M059J (cell line): ENCODE measurements at places on chromosomes 16 and 17.
A peak's percentile ranks its signal among the peaks of the same experiment; 100 is the strongest.

DNA sequence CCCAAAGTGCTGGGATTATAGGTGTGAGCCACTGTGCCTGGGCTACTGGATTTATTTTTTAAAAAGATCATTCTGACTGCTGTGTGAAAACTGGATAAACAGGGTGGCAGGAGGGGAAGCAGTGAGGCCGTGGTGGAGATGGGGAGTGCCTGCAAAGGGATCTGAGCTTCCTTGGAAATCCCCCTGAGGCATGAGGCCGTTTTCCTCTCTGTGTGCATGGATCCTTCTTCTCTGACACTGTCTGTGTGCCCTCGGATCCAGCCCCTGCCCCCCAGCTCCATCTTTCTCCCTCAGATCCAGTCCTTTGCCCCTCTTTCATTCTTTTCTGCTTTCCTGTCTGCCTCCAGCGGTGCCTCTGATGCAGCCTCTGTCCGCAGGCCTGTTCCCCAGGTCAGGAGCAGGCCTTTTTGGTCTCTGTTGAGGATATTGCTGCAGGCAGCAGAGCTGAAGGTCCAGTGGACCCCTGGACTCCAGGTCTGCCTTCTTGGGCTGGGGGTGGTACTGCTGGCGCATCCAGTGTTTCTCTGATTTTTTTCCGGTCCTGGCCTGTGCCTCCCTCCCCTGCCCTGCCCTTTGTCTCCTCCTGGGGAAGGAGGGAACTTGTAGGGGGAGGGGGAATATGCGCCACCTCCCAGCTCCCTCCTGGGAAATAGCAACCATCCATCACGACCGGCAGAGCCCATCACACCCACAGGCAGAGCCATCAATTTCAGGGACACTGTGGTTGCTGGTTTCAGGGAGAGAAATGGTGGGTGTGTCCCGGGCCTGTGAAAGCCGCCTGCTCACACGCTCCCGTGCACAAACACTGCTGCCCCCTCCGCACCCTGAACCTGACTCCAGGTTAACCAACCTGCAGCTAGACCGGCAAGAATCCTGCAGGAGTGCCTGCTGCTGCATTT lies 17.0 kb downstream of the MGAT5B start:
- no peak for DNase-seq

GRCh38 chr17:49390548-49391324 lies 23.9 kb downstream of the PHB1 start:
- DNase-seq: peak; percentile 67

DNA sequence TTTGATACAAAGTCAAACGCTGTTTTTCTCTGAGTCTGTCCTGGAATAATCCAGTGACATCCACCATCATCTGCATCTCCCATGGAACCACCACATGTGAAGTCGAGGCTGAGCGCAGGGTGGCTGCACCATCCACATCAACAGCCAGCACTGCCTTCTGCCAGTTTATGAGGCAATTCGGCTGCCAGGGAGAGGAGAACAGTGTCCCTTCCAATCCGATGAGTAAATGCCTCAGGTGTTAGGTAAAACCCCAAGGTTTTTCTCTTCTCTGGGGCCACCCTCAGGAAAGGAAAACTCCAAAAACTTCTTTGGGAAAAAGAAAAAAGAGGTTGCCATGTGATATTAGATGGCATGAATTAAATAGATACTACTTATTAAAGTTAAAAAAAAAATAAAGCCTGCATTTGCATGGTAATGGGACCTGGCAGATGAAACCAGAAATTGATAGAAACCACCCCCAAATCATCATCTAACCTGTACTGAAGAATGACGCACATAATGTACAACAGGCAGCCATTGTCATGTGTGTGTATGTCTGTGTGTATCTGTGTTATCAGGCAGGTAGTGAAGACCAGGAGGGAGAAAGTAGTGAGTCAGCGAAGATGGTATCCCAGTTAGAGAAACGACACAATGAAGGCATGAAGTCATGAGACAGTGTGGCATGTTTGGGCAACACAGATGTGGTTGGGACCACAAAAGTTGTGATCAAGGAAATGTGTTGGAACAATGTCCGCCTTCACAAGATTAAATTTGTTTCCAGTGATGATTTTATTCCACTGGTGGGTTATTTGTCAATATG lies 478.7 kb downstream of the CDH13 start:
- DNase-seq: no peak

- no peak for DNase-seq
Observed at GRCh38 chr17:27993723-27994310, 48.7 kb upstream of the NLK start.

DNA sequence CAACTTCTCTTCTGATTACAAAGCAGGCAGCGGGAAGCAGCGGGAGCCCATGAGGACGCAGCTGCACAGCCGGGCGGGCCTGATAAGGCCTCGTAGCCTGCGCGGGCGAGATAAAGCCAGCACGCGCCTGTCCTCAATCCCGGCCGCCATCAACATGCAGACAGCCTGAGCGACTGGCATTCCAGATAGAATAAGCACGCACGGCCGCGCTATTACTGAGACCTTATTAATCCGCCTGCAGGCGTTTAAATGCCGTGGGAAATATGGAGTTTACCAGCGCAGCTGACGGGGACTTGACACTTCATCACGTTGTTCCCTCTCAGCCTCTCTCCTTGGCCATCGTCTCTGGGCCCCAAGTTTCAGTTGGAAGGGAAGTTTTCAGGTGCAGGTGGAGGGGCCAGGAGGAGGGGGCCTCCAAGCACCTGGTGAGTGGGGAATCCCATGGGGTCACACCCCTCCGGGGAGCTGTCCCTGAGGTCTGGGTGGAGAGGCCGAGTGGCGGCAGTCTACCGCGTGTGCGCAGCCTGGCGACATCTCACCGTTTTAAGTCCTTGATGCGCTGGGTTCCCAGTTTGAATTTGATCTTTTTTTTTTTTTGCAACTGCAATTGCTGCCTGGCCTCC lies 27.3 kb upstream of the CBFA2T3 start:
- no peak for DNase-seq

- no peak for DNase-seq
Observed at GRCh38 chr16:80298676-80299075, 242.1 kb upstream of the DYNLRB2 start.

DNA sequence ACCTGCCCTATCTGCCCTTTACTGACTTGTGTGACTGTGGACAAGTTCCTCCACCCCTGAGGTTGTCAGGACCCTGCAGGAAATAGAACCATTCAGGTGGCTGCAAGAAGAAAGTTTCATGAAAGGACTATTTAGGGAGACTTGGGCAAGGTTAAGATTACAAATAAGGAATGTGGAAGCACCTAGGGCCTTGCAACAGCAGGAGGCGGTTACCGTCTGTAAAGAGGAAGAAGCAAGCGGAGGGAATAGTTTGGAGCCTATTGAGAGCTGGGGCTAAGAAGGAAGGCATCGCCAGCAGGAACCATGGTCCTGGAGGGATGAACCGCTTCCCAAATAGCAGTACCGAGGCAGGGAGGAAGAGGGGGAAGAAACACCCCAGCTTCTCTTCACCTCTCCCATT lies 132.4 kb downstream of the PRKCB start:
- no peak for DNase-seq

- peak; percentile 30 for DNase-seq
Observed at GRCh38 chr17:76000016-76000754, 470 bp upstream of the CDK3 start.

GRCh38 chr16:69084289-69084688 lies 21.2 kb upstream of the HAS3 start:
- DNase-seq: no peak

- DNase-seq: peak; percentile 12
Observed at GRCh38 chr16:30903596-30903995, 7.2 kb downstream of the CTF1 start.

GRCh38 chr17:39753514-39754160 lies 15.9 kb downstream of the GRB7 start:
- DNase-seq: no peak

GRCh38 chr17:6666077-6666521 lies 14.5 kb downstream of the C17orf100 start:
- DNase-seq: peak; percentile 77

- peak; percentile 91 for DNase-seq
Observed at GRCh38 chr16:48317614-48318315, 67.4 kb downstream of the SIAH1 start.

DNA sequence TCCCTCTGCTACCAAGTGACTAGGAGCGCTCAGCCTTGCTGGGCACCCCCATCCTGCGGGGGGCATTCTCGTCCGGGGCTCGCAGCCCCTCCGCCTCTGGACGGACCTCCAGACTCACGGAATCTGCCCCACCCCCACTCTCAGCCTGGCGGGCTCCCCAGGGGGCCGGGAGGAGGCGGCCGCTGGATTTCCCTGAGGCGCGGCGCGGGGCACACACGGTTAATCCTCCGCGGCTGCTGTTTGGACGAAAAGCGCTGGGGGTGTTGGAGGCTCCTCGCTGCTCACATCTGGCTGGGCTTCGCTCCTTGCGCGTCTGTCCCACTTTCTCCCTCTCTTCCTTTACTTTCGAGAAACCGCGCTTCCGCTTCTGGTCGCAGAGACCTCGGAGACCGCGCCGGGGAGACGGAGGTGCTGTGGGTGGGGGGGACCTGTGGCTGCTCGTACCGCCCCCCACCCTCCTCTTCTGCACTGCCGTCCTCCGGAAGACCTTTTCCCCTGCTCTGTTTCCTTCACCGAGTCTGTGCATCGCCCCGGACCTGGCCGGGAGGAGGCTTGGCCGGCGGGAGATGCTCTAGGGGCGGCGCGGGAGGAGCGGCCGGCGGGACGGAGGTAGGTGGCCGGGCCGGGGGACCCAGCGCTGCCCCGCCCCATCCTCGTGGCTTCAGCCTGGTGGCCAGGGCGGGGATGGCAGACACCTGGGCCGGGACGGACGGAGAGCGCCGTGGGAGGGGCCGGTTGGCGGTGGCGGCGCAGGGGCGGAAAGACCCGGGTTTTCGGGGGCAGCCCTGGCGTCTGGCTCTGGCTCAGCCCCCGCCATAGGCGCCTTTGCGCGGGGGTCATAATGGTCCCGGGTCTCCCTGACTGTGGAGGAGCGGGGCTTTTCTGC lies at the start of gene C1QTNF1:
C1QTNF1 (plus strand) TSS at position 284 of the 886 bp plus-strand sequence. CDS start 19,800 bp downstream, outside the sequence.
- DNase-seq: peak; percentile 38

- no peak for DNase-seq
Observed at GRCh38 chr17:54771409-54771915, 129.2 kb upstream of the TOM1L1 start.

- peak; percentile 85 for DNase-seq
Observed at GRCh38 chr17:65064452-65065019, 8.0 kb upstream of the GNA13 start.

GRCh38 chr17:47993031-47993564 lies 22.2 kb downstream of the CDK5RAP3 start:
- no peak for DNase-seq

- peak; percentile 63 for DNase-seq
Observed at GRCh38 chr17:17303010-17303846, at the start of gene NT5M. Gene NT5M (plus strand): TSS chr17:17303373. CDS start chr17:17303551, 178 bp downstream.

- DNase-seq: peak; percentile 62
Observed at GRCh38 chr17:50507871-50508572, at the start of gene MYCBPAP. Gene MYCBPAP (plus strand): TSS chr17:50508439. CDS start chr17:50508675, 236 bp downstream.

GRCh38 chr17:60168654-60169053 lies 18.9 kb downstream of the CA4 start:
- peak; percentile 56 for DNase-seq

DNA sequence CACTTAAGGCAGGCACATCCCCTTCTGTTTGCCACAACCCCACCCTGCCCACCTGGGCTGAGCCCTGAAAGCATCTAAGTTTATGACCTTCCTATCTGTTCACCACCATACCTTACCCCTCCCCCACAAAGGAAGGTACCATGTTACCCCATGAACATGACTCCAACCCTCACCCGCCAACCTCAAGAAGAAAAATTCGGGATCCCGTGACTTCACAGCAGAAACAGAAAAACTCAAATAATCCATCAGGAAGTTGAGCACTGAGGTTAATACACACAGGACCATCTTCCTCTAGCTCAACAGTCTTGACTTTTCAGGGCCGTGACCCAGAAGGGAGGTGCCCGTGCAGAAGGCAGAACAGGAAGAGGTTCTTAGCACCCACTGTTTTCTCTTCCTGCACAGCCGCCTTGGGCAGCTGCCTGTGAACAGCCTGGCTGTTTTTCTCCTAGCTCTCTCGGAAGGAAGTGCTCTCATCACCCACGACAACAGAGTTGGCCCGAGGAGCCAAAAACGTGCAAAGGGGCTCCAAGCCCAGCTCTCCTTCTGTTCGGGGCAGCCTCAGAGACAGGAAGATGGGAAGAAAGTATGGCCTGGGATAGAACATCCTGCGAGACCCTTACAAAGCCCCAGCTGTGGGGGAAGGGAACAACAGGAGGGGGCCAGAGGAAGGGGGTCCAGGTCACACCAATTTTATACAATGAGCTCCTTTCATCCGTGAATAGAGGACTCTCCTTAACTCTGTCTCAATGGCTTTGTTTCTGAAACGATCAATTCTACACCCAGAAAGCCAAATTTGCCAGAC lies 101.1 kb downstream of the XYLT1 start:
- no peak for DNase-seq

- DNase-seq: no peak
Observed at GRCh38 chr17:27660436-27660835, 29.4 kb downstream of the LGALS9 start.

- no peak for DNase-seq
Observed at GRCh38 chr17:10821770-10822169, 16.1 kb downstream of the PIRT start.

- DNase-seq: no peak
Observed at GRCh38 chr17:50394711-50395110, 2.6 kb downstream of the LRRC59 start.

GRCh38 chr17:57085448-57086068 lies 512 bp downstream of the AKAP1 start:
- DNase-seq: peak; percentile 47

DNA sequence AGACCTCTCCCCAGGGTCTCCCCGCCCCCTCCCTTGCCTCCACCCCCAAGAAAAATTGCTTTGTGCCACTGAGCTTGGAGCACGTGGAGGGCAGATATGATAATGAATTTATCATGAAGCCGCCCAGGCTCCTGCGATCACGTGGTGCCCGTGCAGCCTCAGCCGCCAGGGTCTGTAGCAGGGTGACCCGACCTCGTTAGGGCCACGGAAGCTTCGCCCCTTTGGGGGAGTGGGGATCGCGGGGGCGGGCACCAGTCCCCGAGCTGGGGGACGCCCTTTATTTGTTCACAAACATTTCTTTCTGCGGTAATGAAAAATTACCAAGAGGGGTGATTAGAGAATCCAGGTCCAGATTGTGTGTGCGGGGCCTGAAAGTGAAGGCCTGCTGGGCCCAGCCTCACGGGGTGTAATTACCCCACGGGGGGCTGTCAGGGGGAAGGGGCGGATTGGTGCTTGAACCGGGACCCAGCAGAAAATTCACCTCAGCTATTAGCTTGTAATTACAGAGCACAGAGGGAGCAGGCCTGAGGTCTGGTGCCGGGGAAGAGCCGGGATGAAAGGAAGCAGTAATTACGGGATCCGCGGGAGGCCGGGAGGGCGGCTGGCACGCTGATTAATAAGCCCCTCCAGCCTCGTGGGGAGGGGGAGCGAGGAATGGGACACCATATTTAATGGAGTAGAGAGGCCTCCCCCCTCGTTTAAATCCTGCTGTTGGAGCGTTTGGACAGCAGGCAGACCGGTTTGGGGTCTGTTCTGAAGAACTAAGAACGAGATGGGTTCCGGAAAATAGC lies 13.3 kb downstream of the GSE1 start:
- no peak for DNase-seq
